ENCODE measurements at places on chromosomes 6 and 20.

DNA sequence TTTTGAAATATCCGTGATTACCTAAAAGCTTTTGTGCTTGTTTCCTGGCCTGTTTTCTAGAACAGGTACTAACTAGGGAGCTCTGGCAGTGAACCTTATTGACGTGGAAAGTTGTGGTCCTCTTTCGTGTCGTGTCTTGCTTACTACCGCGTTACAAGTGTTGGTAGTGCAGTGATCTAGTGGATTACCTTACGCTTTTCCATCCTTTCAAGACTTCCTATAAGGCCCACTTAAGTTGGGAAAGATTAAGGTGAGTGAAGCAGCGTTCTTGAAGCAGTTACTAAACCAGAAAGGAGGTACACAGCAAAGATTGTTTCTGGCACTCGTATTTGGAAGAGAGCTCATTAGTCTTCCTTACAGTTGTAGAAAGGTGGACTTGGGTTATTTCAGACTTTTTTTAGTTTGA lies 1.9 kb downstream of the PNRC1 start:
- peak; percentile 45 for DNase-seq

DNA sequence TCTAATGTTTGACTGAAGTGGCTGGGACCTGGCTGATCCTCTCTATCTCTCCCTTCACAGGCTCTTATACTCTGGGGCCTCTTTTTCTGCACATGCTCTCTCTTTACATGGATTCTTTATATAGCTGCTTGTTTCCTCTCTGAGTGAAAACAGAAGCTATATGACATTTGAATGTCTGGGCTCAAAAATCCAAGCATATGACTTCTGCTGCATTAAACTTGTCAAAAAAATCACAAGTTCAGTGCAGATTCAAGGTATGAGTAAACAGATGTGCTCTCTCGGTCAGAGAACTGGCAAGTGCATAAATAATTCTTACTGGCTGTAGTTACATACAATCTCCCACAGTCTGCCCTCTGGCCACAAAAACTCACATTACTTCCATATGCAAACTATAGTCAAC lies 96.6 kb downstream of the LCA5 start:
- DNase-seq, result no peak

- no peak for DNase-seq
Measured at GRCh38 chr6:53737746-53738145, 57.1 kb upstream of the LRRC1 start.

GRCh38 chr6:21900730-21901129 lies 307.2 kb downstream of the SOX4 start:
- DNase-seq, result peak; percentile 80

DNA sequence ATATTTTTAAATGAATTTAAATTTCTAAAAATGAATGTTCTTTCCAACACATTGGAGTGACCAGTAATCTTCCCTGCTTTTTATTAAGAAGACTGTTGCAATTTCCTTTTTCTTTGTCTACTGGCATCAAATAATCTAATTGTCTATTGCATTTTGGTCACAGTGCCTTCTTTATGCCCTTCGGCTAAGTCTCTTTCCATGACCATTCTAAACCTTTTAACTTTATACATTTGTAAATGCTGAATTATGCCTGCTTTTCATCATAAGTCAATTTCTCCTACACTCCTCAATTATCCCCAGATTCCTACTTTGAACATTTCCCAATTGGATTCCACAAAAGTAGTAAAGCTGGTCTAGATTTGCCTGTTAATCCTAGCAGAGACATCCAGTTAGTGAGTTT lies 69.1 kb upstream of the HSF2 start:
- DNase-seq, result no peak

GRCh38 chr6:73030257-73030656 lies 195.0 kb downstream of the KHDC1L start:
- no peak for DNase-seq

DNA sequence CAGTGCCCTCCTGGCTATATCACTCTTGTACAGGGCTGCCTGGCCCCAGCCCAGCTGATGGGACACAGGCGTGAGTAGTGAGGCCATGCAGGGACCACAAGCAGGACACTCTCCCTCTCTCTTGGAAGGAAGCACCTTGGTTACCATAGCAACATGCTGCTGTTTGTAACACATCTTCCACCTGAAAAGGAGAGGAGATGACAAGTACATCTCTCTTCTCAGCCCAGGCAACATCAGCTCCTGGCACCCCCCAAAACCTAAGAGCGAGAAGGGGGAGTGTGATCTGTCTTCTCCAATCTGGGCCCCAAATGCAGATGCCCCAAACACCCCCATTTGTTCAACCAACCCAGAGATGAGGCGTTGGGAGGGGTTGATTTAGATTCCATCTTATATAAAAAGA lies 49.9 kb downstream of the KCNB1 start:
- DNase-seq, result no peak

GRCh38 chr6:121247386-121247785 lies 86.9 kb downstream of the TBC1D32 start:
- DNase-seq, result peak; percentile 45

- no peak for DNase-seq
Measured at GRCh38 chr20:3797226-3797545, 1.1 kb downstream of the CDC25B start.

GRCh38 chr6:72151742-72152141 lies 265.4 kb downstream of the RIMS1 start:
- no peak for DNase-seq

DNA sequence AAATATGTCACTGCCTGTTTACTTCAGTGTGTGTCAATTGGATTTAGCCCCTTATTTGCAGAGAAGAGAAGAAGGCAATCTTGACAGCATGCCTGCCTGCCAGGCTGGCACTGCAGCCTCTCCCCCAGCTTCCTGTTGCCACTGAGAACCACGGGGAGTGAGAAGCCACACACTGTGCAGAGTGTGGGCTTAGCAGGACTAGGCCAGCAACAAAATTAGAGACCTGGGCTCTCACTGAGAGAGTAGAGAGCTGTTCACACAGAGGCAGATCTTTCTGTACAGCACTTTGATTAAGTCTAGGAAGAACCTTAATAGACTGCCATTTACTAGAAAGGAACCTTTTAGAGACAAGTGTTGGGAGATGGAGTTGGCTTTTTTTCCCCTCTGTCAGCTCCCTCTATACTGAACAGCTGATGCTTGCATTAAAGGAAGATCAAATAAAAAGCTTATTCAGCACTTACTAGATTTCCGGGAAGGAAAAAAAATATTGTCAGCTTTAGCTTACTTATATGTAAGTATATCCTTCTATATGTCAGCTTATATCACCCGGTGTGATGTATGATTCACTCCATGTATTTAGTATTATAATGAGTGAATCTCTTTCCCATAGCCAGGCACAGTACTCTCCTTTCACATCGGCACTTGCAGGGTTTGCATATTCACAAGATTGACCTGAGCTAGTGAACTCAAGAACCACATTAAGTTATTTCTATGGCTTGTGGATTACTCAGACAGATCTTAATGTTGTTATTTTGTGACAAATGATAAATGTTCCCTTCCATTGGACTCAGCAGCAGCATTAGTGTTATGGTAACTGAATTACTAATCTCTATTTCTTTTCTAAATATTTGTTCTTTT lies 851.0 kb upstream of the EPHA7 start:
- DNase-seq, result no peak

DNA sequence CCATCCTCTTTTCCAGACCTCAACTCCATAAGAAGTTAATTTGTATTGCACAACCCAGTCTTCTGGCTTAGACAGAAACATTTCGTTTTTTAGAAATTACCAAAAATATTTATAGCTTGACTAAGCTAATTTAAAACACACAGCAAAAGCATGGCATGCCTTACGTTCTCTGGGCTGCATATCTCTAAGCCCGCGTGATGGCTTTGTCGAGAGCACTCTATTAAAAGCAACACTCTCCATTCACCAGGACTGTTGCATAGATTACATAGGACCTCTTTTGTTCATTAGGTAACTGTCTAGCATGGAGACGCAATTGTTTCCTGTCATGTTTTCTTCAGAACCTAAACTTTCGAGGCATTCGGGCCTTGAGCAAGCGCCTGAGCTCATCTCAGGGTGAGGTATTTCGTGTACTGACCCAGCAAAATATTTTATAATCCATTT lies 104.5 kb downstream of the IBTK start:
- DNase-seq, result peak; percentile 92

GRCh38 chr20:9236458-9236857 lies 167.6 kb downstream of the PLCB4 start:
- DNase-seq, result no peak

DNA sequence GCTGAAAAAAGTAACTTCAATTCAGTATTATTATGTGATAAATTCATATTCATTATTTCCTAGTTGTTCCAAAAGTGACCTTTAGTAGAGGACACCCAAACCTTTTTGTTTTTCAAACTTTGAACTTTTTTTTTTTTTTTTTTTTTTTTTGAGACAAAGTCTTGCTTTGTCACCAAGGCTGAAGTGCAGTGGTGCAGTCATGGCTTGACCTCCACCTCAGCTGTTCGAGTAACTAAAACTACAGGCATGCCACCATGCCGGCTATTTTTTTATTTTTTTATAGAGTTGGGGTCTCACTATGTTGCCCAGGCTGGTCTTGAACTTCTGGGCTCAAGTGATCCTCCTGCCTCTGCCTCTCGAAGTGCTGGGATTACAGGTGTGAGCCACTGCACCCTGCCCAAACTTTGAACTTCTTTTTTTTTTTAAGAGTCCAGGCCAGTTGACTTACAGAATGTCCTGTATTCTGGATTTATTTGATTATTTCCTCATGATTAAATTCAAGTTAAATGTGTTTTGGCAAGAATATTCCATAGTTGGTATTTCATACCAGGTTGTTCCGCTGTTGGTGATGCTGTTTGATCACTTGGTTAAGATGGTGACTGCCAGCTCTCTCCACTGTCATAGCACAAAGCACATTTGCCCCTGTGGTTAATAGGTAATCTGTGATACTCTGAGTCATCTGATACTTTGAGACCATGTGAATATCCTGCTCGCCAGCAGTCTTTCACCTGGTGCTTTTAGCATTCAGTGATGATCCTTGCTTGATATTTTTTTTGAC lies 48.0 kb downstream of the VAPB start:
- no peak for DNase-seq

GRCh38 chr6:155638200-155638599 lies 182.6 kb upstream of the NOX3 start:
- no peak for DNase-seq

GRCh38 chr6:38775870-38776269 lies 60.8 kb downstream of the DNAH8 start:
- DNase-seq, result no peak

GRCh38 chr20:2688041-2688591 lies 4.5 kb upstream of the EBF4 start:
- peak; percentile 28 for DNase-seq

GRCh38 chr6:89828988-89829471 lies 650 bp upstream of the CASP8AP2 start:
- peak; percentile 18 for DNase-seq

- no peak for DNase-seq
Measured at GRCh38 chr20:12575352-12576095, 433.2 kb upstream of the SPTLC3 start.

DNA sequence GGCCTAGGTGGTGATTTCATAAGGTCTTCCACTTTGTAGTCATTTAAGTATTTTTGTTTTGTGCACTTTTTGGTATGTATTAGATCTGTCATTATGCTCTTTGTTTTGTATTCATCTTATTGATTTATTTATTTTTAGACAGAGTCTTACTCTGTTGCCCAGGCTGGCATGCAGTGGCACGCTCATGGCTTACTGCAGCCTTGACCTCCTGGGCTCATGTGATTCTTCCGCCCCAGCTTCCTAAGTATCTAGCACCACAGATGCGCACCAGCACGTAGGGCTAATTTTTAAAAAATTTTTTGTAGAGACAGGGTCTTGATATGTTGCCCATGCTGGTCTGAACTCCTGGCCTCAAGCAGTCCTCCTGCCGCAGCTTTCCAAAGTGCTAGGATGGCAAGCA lies 30.6 kb downstream of the TPX2 start:
- no peak for DNase-seq

GRCh38 chr20:51511861-51512619 lies 30.5 kb downstream of the NFATC2 start:
- DNase-seq, result peak; percentile 46

DNA sequence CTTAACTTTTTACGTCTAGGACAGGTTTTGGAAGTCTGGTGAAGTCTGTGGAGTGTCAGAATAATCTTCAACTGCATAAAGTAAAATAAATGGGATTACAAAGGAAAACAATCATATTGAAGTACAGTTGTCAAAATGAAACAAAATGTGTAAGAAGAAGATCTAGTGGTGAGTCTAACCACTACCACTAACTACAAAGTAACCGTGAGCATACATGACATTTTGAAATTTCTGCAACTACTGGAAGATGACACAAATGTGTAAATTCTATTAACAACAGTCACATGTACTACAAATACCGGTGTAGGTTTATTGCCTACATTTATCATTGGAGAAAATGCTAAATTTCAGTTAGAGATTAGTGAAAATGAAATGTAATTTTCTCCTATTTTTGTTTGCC lies 29.7 kb downstream of the VPS52 start:
- DNase-seq, result no peak

- DNase-seq, result no peak
Measured at GRCh38 chr6:150632785-150633485, 33.2 kb downstream of the PLEKHG1 start.

DNA sequence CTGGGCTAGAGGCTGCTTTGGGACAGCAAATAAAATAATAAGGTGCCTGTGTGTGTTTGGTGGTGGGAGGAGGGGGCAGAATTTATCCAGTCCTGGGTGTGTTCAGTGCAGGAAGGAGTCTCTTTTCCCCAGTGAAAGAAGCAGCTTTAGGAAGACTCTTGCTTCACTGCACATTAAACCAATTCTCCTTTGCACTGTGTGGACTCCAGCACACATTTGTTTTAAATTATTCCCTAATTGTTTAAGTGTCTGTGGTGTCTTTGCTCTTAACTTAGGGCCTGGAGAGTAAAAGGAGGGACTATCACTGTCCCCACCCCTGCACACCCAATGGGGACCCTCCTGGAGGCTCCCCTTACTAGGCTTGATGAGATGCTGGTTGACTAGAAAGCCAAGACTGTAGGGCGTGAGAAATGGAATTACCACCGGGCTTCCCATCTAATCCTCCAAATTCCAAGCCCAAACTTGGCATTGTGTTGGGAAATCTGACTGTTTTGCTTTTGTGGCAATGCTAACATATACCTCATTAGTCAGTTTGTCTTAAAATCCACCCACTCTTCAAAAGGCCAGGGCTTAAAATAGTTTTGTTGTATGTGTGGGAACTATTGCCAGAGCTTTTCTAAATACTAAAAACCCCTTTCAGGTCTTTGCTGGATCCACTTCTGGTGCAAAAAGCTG lies 13.5 kb upstream of the DAAM2 start:
- peak; percentile 24 for DNase-seq

All from fibroblast of mammary gland (primary cell).